Vagina (tissue), 2 donors: ENCODE measurements at places on chromosomes 3 and 15. TPM values are rescaled to one million over a fixed set of nuclear protein-coding genes. Genes with fewer than 3 reads are reported as not detected.

The GOLGA6A gene
- 0.25 TPM for total RNA-seq

The TM4SF4 gene
- not detected for total RNA-seq

The MST1R gene
- 38.1 TPM for total RNA-seq

The SLC28A1 gene
- total RNA-seq = not detected

The DBR1 gene
- total RNA-seq = 8.6 TPM

The TM6SF1 gene
- total RNA-seq = 3.9 TPM

The MYRIP gene
- total RNA-seq = 7.4 TPM

The PHLDB2 gene
- 66.8 TPM for total RNA-seq

The TGM5 gene
- total RNA-seq = 8.3 TPM

The ARL14 gene
- total RNA-seq = not detected

The ZNF710 gene
- 23.1 TPM for total RNA-seq

The C3orf62 gene
- total RNA-seq = 17.9 TPM

The PEX5L gene
- total RNA-seq = not detected

The MYL3 gene
- not detected for total RNA-seq

The COX17 gene
- 27.3 TPM for total RNA-seq

The LRRN1 gene
- 1.7 TPM for total RNA-seq

The NMB gene
- 12.3 TPM for total RNA-seq

The KAT2B gene
- 41.0 TPM for total RNA-seq

The TERC gene
- 204 TPM for total RNA-seq

The DYNLT2B gene
- total RNA-seq = 2.9 TPM

The GALNT15 gene
- total RNA-seq = 225 TPM

The FAM107A gene
- total RNA-seq = 88.6 TPM

The ADAMTSL3 gene
- total RNA-seq = 4.2 TPM

The APOD gene
- total RNA-seq = 549 TPM

The DNAJC17 gene
- total RNA-seq = 14.0 TPM

The CCNB2 gene
- 5.9 TPM for total RNA-seq

The CCDC71 gene
- 30.4 TPM for total RNA-seq

The GP5 gene
- total RNA-seq = not detected

The BCL2A1 gene
- total RNA-seq = 1.7 TPM

The ITIH3 gene
- 7.6 TPM for total RNA-seq

The CAND2 gene
- total RNA-seq = 12.5 TPM

The UACA gene
- total RNA-seq = 40.3 TPM

The POPDC2 gene
- 3.4 TPM for total RNA-seq
